ENCODE measurements at places on chromosomes 7 and 10.

- DNase-seq = no peak
These were observed 443.0 kb upstream of the MGMT start for GRCh38 chr10:129024046-129024445.

GRCh38 chr7:98745722-98746318 is 124.0 kb downstream of the TMEM130 start:
- DNase-seq = peak; percentile 52

GRCh38 chr10:50614444-50615137 is 9.2 kb downstream of the SGMS1 start:
- no peak for DNase-seq

DNA sequence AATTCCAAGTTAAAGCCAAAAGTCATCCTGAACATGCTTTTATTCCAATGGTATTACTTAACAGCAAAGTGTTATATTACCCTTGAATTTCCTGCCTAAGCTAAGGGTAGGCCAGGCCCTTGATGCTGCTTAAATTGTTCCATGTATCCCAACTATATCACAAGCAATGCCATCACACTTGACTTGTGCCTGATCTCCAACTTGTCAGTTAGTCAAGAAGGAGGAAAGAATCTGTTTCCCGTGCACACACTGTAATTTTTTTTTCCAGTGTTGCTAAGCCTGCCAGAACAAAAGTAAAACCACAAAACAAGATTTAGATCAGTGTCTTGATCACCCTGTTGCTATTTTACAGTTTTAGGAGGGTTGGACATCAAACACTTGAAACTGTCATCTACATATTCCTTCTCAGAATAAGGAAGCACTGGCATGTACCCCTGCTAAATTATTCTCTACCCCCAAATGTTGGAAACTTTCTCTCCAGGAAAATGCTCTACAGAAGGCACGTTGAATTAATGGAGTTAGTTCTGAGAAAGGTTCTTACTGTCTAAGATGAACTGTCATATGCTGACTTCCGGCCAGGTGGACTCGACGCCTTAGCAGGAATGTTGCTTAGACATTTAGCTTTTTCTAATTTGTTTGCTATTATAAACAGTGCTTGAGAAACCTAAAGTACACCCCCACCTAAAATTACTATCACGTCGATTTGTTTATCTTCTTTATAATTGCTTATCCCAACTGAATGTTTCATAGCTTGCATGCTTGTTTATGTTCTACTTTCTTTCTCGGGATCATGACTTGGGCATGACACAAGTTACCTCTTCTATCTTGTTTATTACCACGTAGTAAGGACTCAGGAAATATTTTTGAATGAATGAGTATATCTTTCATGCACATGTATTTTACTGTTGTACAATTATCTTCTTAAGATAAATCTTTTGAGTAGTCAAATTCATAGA is 105.5 kb upstream of the ZNF438 start:
- no peak for DNase-seq

- no peak for DNase-seq
These were observed 9.6 kb upstream of the ZMIZ1 start for GRCh38 chr10:79058899-79059841.

- DNase-seq = no peak
These were observed 37.8 kb downstream of the MTPN start for GRCh38 chr7:135939261-135939812.

- no peak for DNase-seq
These were observed 49.2 kb upstream of the PLA2G12B start for GRCh38 chr10:73003822-73004221.

DNA sequence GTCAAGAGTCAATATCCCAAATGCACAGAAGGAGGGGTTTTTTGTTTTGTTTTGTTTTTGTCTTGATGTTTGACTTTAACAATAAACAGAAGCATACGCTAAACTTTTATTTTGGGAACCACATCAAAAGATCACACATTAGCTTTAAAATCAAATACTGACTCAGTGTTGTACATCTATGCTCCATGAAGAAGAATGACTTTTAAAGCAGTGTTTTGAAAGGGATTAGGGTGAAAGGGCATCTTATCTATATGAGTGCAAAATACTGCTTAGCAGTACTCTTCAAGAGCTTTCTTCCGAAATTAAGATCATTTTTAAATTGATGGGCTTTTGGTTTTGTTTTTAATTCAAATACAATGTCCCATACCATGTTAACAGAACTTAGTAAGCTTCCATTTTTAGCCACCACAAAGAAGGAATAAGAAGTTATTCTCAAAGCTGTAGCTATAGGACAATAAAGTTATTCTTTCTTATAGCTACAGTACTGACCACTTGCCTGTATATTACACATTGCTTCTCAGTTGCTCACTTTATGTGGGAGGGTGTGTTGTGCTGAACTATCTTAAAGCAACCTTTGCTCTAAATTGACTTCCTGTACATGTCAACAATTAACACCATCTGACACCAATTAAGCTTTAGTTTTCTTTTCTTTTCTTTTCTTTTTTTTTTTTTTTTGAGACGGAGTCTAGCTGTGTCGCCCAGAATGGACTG is 144.3 kb upstream of the KAT6B start:
- DNase-seq = no peak

- DNase-seq = no peak
These were observed 71.7 kb downstream of the KIF20B start for GRCh38 chr10:89773081-89773480.

GRCh38 chr7:151309311-151309710 is 32.3 kb upstream of the NUB1 start:
- no peak for DNase-seq

GRCh38 chr10:34102893-34103506 is 712.1 kb downstream of the PARD3 start:
- DNase-seq = no peak

DNA sequence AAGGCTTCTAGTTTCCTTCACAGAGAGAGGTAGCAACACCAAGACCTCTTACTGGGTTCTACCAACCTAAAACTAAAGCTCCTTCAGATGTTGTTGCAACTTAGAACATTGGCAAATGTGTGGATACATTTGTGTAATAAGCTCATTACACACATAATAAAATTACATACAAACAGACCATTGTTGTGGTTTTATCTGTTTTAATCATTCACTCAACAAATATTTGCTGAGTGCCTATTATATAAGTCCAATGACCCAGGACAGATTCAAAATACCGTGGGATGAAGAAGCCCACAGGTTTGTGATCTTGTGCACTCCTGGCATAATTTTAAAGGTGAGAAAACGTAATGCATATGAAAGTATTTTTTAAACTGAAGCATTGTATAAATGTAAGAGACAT is 160.4 kb upstream of the NPVF start:
- no peak for DNase-seq

DNA sequence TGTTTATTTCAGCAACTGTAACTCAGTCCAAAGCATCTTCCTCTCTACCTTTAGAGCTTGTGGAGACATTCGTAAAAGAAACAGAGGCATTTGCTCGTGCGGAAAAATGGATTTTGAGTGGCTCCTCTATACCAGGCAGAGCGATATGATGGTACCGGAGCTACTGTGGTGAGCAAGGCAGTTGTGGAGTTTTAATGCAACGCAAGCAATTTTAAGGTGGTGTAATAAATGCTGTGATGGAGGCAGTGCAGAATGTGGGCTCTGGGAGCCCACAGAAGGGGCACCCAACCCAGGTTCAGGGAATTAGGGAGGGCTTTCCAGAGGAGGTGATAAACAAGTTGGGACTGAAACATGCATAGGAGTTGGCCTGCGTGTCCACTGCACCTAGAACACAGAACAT is 149.5 kb downstream of the CDH23 start:
- no peak for DNase-seq

DNA sequence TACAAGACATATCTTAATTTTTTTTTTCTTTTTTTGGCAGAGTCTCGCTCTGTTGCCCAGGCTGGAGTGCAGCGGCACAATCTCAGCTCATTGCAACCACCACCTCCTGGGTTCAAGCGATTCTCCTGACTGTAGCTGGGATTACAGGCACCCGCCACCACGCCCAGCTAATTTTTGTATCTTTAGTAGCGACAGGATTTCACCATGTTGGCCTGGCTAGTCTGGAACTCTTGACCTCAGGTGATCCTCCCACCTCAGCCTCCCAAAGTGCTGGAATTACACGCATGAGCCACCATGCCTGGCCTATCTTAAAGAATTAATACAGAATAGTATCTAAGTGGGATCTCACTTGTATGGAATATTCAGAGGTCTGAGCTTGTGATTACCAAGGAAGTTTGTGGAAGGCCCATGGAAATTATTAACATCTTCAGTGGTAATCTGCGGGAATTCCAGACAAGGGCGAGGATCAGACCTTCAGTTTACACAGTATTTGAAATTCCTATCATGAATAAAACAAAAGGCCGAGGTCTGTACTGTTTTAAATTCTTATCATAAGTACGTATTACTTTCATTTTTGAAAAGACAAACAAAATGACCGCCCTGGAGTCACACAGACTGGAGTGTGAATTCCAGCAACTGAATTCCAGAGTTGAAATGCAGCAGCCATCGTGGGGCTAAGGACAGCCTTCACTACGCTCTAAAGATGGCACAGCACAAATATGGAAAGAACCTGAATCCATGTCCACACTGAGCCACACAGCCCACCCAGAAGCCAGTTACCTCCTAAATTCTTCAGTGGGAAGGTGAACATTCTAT is 16.7 kb downstream of the GPRIN2 start:
- DNase-seq = no peak

GRCh38 chr7:108423089-108423989 is 32.9 kb downstream of the NRCAM start:
- no peak for DNase-seq

- no peak for DNase-seq
These were observed 21.9 kb downstream of the RAB19 start for GRCh38 chr7:140425718-140426117.

- DNase-seq = no peak
These were observed 23.7 kb upstream of the CDH23 start for GRCh38 chr10:71372882-71373495.
